ENCODE measurements at places on chromosomes 5 and 9.

GRCh38 chr5:120326651-120327050 lies 137.4 kb upstream of the PRR16 start:
- DNase-seq: no peak

DNA sequence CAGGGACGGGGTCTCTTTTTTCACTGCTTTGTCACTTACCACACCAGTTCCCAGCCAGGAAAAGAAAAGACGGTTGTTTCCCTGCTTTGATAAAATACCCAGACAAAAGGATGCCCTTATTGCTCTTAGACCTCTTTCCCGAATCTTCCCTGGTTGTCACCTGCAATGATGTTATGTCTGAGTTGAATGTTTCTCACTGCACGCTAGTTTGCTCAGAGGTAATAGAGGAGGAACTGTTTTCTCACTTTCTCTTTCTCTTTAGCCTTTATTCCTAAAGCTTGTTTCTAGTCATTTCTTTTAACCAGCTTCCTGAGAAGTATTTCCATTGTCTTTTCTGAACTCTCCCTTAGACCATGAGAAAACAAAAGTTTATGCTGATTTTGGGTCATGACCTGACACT lies 32.9 kb downstream of the ACER2 start:
- DNase-seq: no peak

- DNase-seq: no peak
These were observed 14.2 kb downstream of the TCERG1 start for GRCh38 chr5:146461319-146461718.

DNA sequence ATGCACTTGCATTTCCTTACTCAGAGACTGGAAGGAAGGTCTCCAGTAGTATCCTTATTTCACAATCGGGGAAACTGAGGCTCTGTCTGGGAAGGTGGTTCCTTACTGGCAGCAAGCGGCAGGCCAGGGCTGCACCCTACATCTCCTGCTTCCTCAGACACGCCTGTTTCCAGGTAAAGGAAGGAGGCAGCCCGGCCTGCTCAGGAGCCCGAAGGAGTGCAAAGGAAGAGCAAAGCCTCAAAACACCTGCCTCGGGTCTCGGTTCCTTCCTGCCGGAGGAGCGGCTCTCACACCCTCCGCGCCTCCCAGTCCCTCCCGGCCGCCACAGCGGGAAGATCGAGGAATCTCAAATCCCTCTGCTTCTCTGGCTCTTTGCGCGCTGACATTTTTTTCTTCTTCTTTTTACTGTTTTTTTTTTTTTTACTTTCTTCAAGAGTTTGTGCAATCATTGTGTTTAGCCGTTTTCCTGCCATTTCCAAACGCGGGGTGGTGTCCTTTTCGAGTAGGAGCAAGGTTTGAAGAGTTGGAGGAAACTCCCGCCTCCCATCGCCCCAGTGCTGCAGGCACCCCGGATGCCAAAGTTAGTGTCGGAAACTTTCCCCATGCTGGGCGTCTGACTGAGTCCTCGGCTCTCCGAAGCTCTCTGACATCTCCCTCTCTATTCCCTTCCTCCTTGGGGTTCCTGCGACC lies 1.0 kb downstream of the GGTA1 start:
- DNase-seq: no peak

DNA sequence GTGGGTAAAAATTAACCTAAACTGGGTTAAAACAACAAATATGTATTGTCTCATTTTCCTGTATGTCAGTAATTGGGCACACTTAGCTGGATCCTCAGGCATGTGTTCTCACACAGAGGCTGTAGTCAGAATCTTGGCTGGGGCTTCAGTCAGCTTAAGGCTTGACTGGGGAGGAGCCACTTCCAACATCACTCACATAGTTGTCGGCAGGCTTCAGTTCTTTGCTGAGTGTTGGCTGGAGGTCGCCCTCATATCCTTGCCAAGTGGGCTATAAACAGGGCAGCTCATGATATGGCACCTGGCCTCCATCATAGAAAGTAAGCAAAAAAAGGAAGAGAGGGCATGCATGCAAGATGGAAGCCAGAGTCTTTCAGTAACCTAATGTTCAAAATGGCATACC lies 173.0 kb downstream of the GIN1 start:
- no peak for DNase-seq

DNA sequence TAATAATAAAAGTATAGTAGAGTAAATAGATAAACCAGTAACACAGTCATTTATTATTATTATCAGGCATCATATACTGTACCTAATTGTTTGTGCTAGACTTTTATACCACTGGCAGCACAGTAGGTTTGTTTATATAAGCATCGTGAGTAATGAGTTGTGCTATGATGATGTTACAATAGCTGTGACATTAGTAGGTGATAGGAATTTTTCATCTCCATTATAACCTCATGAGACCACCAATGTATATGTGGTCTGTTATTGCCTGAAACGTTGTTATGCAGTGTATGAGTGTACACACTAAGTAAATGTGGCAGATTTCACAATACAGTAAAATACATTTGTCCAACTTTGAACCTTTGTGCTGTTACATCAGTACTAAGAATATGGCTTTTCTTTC lies 72.7 kb upstream of the SPATA31D4 start:
- DNase-seq: no peak

GRCh38 chr9:75812141-75812540 lies 78.3 kb upstream of the PCSK5 start:
- no peak for DNase-seq

DNA sequence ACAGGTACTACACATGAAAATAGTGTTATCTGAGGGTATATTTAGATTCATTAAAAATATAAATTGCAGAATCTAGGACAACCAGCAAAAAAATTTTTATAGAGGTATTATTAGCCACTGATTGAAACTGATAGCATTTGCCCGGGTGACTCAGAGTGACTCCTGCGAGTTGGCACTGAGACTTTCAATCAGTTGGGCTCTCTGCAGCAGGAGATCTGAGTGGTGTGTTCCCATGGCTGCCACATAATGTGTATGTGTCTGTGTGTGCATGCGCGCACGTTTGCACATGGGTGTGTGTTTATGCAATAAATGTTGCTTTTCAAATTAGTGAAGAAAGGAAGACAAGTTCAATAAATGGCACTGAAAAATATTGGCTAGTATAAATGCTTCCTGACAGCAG lies 100.1 kb upstream of the MRPS30 start:
- no peak for DNase-seq

DNA sequence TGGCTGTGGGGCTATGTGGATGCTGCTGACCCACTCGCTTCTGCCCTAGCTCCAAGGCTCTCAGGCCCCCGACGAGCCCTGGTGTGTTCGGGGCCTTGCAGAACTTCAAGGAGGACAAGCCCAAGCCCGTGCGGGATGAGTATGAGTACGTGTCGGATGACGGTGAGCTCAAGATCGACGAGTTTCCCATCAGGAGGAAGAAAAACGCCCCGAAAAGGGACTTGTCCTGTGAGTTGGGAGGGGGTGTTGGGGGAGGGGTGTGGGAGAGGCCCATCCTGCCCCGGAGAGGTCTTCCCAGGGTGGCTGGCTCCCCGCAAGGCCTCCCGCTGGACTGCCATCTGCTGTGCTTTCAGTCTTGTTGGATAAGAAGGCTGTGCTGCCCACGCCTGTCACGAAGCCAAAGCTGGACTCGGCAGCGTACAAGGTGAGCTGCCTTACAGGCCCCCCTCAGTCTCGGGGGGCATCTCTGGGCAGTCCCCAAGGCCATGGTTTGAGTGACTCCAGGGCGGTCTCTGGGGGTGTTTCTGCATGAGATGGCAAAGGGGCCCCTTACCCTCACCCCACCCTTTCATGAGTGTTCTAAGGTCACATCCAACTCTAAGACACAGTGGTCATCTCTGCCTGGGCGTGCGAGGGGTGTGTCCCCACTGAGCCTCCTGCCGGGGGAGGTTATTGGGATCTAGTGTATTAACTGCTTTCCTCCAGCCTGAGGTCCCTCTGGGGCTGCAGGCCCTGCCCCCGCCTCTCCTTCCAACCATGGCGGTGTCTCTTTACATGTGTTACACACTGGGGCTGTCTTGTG lies 89.5 kb downstream of the PHF2 start:
- DNase-seq: no peak

GRCh38 chr5:10493884-10494283 lies 52.2 kb downstream of the ROPN1L start:
- DNase-seq: no peak

- DNase-seq: no peak
These were observed 137.4 kb downstream of the MED27 start for GRCh38 chr9:131942146-131942720.

DNA sequence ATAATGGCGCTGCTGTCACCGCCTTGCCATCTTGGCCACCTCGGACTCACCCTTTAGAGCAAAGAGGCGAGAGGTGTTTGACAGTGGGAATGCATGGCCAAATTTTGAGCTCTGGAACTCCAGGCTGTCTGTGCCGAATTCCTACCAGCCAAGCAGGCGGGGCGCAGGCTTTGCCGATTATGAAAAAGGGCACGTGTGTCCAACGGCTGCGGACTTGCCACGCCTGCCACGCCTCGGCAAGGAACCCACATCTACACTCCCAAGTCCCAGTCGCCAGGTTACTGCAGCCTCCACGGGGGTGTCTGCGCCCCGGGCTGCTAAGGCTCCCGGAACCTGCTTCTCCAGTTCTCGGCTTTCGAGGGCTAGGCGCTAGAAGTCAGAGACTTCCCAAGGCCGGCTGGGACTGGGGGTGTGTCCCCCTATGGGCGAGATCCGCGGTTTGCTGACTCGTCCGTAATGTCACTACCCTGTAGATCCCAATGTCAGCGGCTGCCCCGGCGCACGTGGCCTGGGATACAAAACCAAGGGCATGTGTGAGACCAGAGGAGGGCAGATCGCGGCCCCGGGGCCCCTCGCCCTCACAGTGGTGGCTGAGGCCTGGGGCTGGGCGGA lies 2.8 kb downstream of the NPR3 start:
- no peak for DNase-seq

DNA sequence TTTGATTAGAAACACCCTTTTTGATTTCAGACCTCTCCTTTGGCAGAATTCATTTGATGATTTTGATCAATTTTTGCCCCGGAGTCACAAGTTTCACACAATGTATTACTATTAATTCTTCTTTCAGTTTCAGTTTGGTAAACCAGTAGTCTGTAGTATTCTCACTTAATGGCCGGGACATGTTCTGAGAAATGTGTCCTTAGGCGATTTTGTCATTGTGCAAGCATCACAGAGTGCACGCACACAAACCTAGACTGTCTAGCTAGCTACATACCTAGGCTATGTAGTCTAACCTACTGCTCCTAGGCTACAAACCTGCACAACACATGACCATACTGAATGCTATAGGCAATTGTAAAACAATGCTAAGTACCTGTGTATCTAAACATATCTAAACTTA lies 662.5 kb downstream of the IRX1 start:
- no peak for DNase-seq

GRCh38 chr9:123695386-123695785 lies 234.5 kb downstream of the DENND1A start:
- no peak for DNase-seq

- no peak for DNase-seq
These were observed 244.1 kb downstream of the ELAVL2 start for GRCh38 chr9:23581931-23582330.

- no peak for DNase-seq
These were observed 95.6 kb downstream of the NDFIP1 start for GRCh38 chr5:142204219-142204618.
